ENCODE measurements at places on chromosomes 12 and 14. TPM values are rescaled to one million over a fixed set of nuclear protein-coding genes. Genes with fewer than 3 reads are reported as not detected.

PLD4 gene
- 5.8 TPM for total RNA-seq

CARMIL3 gene
- total RNA-seq = 24.2 TPM

CAPZA3 gene
- not detected for total RNA-seq

RNASE7 gene
- total RNA-seq = not detected

MAP4K5 gene
- 148 TPM for total RNA-seq

MSI1 gene
- 7.5 TPM for total RNA-seq

- DNase-seq = no peak
Measured at GRCh38 chr12:108884116-108885012, 4.5 kb downstream of the DAO start.

DNA sequence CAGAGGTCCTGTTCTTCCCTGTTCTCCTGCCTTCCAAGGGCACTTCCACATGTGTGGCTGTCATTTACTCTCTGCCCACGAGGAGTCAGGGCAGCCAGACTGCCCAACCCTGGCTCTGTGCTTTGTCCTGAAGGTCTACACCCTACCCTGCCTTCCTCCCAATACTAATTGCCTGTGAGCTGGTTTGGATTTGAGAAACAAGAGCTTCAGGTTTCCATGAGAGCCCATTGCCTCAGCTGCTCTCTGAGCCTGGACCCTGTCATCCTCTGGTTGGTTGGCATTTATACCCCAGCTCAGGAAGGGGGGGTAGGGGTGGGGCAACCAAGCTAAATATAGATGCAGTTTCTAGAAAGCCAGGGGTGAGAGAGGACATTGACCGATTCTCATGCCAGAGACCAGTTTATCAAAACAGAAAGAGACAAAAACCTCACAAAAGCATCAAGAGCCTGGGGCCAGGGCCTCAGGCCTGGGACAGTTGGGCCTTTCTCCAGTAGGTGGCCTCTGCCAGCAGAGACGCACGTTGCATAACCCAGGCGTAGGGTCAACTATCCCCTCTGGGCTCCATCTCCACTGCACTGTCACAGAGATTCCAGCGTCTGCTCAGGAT lies 34.5 kb downstream of the VDR start:
- no peak for DNase-seq

DNA sequence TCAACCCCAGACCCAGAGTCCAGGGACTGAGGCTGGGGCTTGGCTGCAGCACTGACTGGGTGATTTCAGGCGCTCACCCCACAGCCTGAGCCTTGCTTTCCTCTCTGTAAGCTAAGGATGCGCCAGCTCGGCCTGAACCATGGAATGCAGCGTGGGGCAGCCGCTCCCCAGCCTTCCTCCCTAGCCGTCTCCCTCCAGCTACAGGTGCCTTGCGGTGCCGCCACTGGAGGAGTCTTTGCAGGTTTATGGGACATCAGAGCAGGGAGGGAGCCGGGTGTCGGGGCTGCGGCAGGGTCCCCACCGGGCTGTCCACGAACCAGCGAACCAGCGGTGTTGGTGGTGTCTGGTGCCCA lies 19.4 kb downstream of the PPP2R5C start:
- no peak for DNase-seq
